SK-N-DZ (cell line): ENCODE measurements at places on chromosomes 2 and 18.

DNA sequence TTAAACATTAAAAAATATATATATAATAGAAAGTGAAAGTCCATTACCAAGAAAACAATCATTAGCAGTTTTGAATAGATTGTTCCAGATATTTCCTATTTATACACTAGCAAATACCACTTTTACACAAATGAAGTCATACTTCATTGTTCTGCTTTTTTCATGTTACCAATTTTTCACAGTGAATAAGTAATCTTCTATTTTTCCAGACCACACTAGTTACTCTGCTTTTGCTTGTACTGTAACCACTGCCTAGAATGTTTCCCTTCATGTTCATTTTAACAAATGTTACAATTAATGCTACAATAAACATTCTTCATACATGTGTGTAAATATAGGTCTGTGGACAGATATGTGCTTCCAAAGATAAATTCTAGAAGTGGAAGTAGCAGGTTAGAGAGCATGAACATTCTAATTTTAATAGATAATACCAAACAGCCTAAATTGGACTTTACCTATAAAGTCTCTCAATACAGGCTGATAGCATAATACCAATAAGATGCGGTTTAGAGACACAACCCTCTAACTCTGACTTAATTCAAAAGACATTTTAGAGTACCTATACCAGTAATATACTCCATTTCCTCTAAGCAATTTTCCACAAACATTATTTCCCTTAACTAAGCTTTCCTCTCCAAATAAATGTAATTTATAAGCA lies 17.0 kb downstream of the ITSN2 start:
- no peak for DNase-seq

GRCh38 chr18:11324510-11324909 lies 175.1 kb upstream of the PIEZO2 start:
- DNase-seq, result no peak

GRCh38 chr2:203394519-203395227 lies 66.5 kb downstream of the ABI2 start:
- DNase-seq, result no peak

- no peak for DNase-seq
Observed at GRCh38 chr18:77096936-77097886, 35.4 kb downstream of the MBP start.

- DNase-seq, result no peak
Observed at GRCh38 chr18:47036927-47037578, 1.6 kb upstream of the ELOA2 start.

DNA sequence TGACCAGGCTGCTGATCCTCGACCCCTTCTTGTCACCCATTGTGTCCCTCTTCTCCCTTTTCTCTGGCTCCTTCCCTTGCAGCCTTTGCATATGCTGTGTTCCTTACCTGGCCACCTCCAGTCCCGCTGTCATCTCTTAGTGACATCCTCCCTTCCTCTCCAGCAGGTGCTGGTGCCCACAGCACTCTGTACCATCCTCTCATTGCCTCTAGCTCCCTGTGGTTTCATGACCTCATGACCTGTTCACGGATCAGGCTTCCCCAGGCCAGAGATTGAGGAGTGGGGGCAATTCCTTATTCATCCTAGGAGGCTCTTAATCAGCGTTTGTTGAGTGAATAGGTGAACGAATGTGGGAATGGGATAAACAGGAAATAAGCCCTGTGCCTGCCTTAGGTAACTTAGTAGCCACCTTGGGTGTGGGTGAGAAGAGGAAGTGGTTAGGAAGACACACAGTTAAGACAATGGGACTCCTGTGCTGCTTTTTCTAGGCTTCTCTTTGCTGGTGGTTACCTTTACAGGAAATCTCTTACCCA lies 35.5 kb downstream of the ITGA6 start:
- DNase-seq, result no peak

DNA sequence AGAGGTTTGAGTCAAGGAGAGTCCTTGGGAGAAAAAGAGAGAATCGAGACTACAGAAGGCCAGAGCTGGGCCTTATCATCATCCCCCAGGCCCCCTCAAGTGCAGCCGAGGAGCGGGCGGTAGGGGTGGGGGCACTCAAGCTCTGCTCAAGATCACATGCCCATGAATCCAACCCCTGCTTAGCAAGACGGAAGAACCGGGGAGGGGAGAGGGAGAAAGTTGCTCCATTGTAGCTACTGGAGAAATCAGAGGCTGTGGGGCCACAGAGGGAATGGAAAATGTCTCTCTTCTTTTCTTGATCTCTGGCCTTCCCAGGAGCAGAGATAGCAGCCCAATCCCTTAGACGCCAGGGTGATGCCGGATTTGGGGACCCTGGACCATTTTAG lies 14.6 kb downstream of the SLC4A3 start:
- DNase-seq, result no peak

GRCh38 chr18:45456090-45457021 lies 158.9 kb upstream of the SLC14A2 start:
- DNase-seq, result no peak

- no peak for DNase-seq
Observed at GRCh38 chr2:173118395-173118794, 42.7 kb downstream of the MAP3K20 start.

DNA sequence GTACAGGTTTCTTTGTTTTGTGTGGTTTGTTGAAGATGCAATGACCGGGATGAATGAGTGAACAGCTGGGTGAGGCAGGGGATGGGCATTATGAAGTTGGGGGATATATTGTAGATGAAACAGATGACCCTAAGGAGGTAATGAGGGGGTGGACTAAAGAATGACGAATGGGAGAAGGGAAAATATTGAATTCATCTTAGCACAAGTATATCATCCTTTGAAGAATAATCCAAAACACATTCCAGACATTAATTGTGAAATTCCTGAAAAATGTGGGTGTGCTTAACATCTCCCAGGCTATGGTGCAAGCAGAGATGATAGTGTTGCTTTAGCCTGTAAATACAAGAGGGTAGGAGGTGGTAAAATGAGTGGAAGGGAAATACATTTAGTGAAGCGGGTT lies 5.8 kb downstream of the CRIM1 start:
- no peak for DNase-seq

DNA sequence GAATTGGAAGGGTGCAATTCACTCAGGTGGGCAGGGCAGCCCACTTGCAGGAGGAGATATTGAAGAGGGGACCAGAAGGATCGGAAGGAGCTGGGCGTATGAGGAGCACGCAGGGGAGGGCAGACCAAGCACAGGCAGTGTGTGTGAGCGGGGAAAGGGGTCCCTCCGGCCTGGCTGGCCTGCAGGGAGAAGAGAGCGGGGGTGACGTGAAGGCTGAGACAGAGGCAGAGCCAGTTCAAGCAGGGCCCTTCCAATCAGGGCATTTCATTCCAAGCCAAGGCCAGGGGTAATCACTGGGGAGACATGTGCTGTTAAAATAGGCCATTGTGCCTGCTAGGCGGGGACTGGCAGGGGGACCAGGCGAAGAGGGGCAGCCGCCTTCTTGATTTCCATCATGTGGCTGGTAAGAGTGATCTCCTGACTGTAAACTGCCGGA lies 62.2 kb downstream of the ACKR3 start:
- DNase-seq, result no peak

DNA sequence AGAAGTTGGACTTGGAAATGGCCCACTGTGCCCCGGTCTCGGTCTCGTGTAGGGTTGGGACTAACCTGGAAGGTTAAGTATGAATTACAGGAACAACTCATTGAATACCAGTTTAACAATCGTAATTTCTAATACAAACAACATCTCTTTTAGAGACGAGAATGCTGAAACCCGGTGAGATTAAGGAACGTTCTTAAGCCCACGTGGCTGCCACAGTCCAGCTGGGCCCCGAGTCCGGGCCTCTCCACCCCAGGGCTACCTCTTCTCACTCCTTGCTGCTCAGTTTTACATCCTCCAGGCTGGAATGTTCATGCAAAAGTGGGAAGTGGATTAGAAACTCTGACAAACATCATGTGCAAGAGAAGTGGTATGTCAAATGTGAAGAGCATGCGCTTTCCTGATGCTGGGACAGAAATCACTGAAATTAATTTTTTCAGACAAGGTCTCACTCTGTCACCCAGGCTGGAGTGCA lies 29.4 kb downstream of the NGEF start:
- DNase-seq, result no peak
